ENCODE measurements at places on chromosomes 12 and 14. TPM values are rescaled to one million over a fixed set of nuclear protein-coding genes. Genes with fewer than 3 reads are reported as not detected.

The TAS2R42 gene
- not detected for total RNA-seq

The GPX2 gene
- total RNA-seq: 0.61 TPM

GRCh38 chr12:62375603-62376002 lies 91.0 kb upstream of the MON2 start:
- no peak for DNase-seq
- H3K4me3 ChIP-seq: no peak overlapping the region
- H3K27ac ChIP-seq: no peak overlapping the region

GRCh38 chr12:90099288-90099687 lies 390.6 kb upstream of the ATP2B1 start:
- no peaks in the 10 kb centered on the region for H3K4me1 ChIP-seq
- H3K4me3 ChIP-seq: no peak overlapping the region
- H3K36me3 ChIP-seq: no peaks in the 10 kb centered on the region
- H3K27me3 ChIP-seq: no peaks in the 10 kb centered on the region
- H3K27ac ChIP-seq: no peak overlapping the region
- no peak for DNase-seq

DNA sequence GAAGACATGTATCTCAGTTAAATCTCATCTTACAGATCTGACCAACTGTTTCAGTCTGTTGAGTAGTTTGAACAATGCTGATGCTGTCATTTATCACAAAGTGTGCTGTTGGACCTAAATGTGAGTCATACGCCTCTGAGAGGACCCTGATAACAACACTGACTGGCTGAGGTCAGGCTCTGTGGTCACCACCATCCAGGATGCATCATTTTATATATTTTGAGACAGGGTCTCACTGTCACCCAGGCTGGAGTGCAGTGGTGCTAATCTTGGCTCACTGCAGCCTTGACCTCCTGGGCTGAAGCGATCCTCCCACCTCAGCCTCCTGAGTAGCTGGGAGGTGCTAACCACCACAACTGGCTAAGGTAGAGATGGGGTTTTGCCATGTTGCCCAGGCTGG lies 181.0 kb upstream of the RGS6 start:
- H3K36me3 ChIP-seq: no peaks in the 10 kb centered on the region
- no peak overlapping the region for H3K27ac ChIP-seq
- H3K4me3 ChIP-seq: no peak overlapping the region
- H3K27me3 ChIP-seq: no peaks in the 10 kb centered on the region
- no peak for DNase-seq

DNA sequence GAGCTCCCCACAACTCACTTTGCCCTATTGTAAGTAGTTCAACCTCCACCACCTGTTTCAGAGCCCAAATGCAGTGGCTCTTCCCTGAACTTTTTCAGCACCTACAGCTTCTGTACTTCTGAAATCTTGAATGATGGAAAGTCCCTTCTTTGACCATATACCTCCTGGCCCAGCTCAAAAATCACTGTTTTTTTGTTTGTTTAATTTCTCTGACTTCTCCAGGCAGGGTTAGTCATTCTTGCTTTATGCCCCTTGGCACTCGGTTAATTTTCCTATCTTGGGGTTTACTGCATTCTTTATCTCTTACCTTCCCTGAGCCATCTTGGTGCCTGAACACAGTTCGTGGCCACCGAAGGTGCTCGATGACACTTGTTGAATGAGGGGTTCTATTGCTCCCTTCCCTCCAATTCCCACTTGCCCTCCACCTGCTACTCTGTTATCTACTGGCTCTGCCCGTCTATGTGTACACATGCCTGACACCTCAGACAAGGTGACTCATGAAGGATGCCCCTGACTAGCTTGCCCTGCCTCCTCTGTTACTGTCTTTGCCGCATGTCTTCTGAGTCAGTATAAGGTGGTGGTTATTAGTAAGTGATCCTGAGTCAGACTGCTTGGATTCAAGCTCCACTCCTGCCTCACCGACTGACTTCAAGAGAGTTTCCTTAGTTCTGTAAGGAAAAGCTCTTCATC lies 4.4 kb downstream of the AMHR2 start:
- no peaks in the 10 kb centered on the region for H3K36me3 ChIP-seq
- peak overlapping the region; percentile 62 for H3K27ac ChIP-seq
- no peaks in the 10 kb centered on the region for H3K27me3 ChIP-seq
- no peak overlapping the region for H3K4me3 ChIP-seq

The RNASE13 gene
- total RNA-seq: not detected

GRCh38 chr12:67637718-67638117 lies 10.8 kb upstream of the DYRK2 start:
- H3K4me3 ChIP-seq: no peak overlapping the region
- no peak for DNase-seq
- no peak overlapping the region for H3K27ac ChIP-seq
- H3K27me3 ChIP-seq: no peaks in the 10 kb centered on the region
- H3K4me1 ChIP-seq: no peaks in the 10 kb centered on the region
